Peyer's patch (tissue), 4 donors: ENCODE measurements at places on chromosomes 6 and 20. TPM values are rescaled to one million over a fixed set of nuclear protein-coding genes. Genes with fewer than 3 reads are reported as not detected.
A peak's percentile ranks its signal among the peaks of the same experiment; 100 is the strongest.

GRCh38 chr20:35697696-35698297 lies 1.4 kb downstream of the NFS1 start:
- peaks cover 17% of the 10 kb centered on the region for H3K4me1 ChIP-seq
- H3K36me3 ChIP-seq, result peaks cover 52% of the 10 kb centered on the region
- peak overlapping the region; percentile 80 for H3K4me3 ChIP-seq
- no peak overlapping the region for H3K27ac ChIP-seq

DNA sequence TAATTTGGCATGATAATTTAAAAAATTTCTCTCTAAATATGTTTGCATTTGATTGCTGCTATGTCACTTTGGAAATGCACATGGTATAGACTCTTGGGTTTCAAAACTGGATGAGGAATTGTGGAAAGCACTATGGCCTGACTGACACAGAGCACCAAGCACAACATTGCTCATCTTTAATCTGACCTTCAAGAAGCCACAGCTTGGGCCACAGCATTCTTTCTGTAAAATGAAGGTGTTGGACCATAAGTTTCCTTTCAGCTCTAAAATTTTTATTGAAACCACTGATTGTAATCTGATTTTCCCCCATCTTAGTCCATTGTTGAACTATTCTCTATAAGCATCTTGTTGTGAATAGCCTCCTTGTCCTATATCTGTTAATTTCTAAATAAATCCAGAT lies 41.0 kb downstream of the QKI start:
- no peak for DNase-seq
- H3K4me3 ChIP-seq, result no peak overlapping the region
- H3K4me1 ChIP-seq, result peaks cover 3% of the 10 kb centered on the region
- H3K27ac ChIP-seq, result no peak overlapping the region

GRCh38 chr20:2930538-2930937 lies 57.3 kb downstream of the PTPRA start:
- peaks cover 3% of the 10 kb centered on the region for H3K36me3 ChIP-seq
- no peak overlapping the region for H3K27ac ChIP-seq

DNA sequence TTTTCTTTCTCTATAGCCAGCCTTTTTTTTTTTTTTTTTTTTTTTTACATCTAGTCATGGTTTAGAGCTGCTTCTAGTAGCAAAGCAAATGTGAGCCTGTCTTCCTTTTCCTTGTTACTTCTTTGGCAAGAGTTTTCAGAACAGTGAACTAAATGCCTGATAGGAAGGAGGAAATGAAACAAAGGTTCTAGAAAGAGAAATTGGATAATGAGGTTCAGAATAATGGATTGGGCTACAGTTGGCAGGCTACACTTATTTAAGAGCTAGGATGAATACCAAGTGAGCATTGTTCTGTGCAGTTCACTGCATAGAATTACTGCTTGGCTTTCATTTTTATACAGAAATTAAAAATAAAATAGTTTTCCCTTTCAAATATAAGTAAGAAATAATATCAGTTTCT lies 78.6 kb downstream of the HIVEP1 start:
- H3K4me1 ChIP-seq, result no peaks in the 10 kb centered on the region
- no peaks in the 10 kb centered on the region for H3K27me3 ChIP-seq
- H3K4me3 ChIP-seq, result no peak overlapping the region
- DNase-seq, result no peak
- no peak overlapping the region for H3K27ac ChIP-seq
- no peaks in the 10 kb centered on the region for H3K36me3 ChIP-seq

GRCh38 chr6:116561377-116562018 lies 7.9 kb downstream of the CALHM4 start:
- no peaks in the 10 kb centered on the region for H3K4me1 ChIP-seq
- H3K27ac ChIP-seq, result no peak overlapping the region
- H3K27me3 ChIP-seq, result no peaks in the 10 kb centered on the region
- H3K36me3 ChIP-seq, result no peaks in the 10 kb centered on the region

DNA sequence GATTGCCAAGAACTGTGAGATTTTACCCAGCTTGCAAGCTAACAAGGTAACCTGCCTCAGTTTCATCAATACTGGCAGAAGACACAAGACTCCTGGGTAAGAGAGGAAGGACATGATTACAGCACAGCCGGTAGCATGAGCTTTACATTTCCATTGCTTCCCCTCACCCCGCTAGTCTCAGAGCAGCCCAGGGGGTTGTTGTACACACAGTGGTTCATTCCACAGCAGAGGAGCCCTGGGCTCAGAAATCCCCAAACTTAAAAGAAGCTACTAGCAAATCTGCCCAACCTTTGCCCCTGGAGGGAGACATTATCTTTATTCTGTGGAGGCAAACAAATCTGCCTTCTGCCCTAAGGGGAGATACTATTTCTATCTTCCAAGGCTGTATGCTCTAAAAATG lies 17.1 kb upstream of the MTHFD1L start:
- H3K27ac ChIP-seq, result no peak overlapping the region
- no peaks in the 10 kb centered on the region for H3K36me3 ChIP-seq
- no peak for DNase-seq
- no peak overlapping the region for H3K4me3 ChIP-seq

DNA sequence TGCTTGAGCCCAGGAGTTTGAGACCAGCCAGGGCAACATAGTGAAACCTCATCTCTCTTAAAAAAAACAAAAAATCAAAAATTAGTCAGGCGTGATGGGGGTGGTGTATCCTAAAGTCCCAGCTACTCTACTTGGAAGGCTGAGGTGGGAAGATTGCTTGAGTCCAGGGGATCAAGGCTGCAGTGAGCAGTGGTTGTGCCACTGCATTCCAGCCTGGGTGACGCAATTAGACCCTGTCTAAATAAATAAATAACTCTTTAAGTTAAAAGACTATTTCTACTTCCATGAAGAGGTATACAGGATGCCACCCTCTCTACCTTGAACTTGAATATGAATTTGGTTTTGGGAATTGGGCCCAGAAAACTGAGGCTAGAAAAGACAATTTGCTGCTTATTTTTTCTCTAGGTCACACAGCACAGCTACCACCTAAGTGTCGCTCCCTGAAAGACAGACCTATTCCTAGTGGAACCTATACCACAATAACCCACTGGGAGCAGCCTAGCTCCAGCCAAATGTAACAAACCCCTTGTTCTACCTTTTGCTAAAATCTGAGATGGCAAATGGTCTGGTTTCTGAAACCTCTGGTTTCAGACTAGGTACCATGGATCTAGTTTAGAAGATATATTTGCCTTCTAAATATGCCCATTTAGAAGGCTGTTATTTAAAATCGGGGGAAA lies 35.2 kb downstream of the HMGCLL1 start:
- no peaks in the 10 kb centered on the region for H3K36me3 ChIP-seq
- H3K27me3 ChIP-seq, result no peaks in the 10 kb centered on the region
- H3K4me3 ChIP-seq, result no peak overlapping the region
- no peak overlapping the region for H3K27ac ChIP-seq
- no peak for DNase-seq

- no peak overlapping the region for H3K4me3 ChIP-seq
- H3K27ac ChIP-seq, result no peak overlapping the region
- no peaks in the 10 kb centered on the region for H3K36me3 ChIP-seq
- H3K4me1 ChIP-seq, result no peaks in the 10 kb centered on the region
These were observed 30.2 kb upstream of the MRPS18A start for GRCh38 chr6:43717822-43718221.

DNA sequence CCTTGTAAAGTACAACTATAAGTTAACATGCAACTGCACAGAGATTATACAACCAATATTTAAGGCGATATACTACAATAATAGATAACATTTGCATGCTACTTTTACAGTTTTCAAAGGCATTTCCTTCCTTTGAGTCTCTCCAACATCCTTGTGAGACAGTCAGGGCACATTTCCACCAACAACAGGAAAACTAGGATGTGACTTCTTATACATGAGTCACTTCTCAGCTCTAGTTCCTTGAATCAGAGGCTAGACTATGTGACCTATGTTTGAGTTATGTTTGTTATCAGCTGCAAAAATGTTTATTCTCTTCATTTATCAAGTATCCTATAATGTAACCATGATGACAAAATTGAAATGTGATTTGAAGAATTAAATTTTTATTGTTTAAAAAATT lies 51.7 kb upstream of the TFAP2D start:
- no peaks in the 10 kb centered on the region for H3K4me1 ChIP-seq
- no peak for DNase-seq
- H3K36me3 ChIP-seq, result no peaks in the 10 kb centered on the region
- no peak overlapping the region for H3K27ac ChIP-seq

DNA sequence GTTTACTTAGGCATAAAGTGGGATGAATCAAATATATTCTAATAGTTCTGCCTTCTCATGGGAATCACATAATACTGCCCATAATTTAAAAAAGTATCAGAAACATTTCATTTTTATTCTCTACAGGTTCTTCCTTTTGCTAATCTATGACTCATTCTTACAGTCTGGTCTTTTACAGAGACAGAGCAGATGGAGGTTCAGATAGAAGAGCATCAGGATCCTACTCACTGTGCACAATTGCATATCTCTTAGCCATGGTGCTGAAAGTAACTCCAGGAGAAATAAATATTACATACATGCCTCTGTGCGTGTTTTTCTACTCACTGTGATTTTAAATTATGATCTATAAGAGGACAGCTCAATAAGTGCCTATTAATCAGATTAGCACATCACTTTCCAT lies 16.3 kb upstream of the OR2B6 start:
- H3K36me3 ChIP-seq, result no peaks in the 10 kb centered on the region
- no peaks in the 10 kb centered on the region for H3K4me1 ChIP-seq
- no peaks in the 10 kb centered on the region for H3K27me3 ChIP-seq
- DNase-seq, result no peak
- H3K27ac ChIP-seq, result no peak overlapping the region
- H3K4me3 ChIP-seq, result no peak overlapping the region

DNA sequence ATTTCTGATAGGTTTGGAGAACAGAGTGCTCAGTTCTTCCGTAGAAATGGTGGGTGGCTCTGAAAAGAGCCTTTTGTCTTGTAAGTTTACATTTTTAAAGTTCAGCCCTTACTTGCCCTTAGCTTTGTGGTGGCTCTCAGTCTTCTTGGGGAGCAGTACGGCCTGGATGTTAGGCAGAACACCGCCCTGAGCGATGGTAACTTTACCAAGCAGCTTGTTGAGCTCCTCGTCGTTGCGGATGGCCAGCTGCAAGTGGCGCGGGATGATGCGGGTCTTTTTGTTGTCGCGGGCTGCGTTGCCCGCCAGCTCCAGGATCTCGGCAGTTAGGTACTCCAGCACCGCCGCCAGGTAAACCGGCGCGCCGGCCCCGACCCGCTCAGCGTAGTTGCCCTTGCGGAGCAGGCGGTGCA lies 19.5 kb downstream of the OR2B2 start:
- no peaks in the 10 kb centered on the region for H3K4me1 ChIP-seq
- peak overlapping the region; percentile 83 for H3K27ac ChIP-seq
- no peaks in the 10 kb centered on the region for H3K36me3 ChIP-seq
- H3K4me3 ChIP-seq, result peak overlapping the region; percentile 48
- DNase-seq, result no peak

DNA sequence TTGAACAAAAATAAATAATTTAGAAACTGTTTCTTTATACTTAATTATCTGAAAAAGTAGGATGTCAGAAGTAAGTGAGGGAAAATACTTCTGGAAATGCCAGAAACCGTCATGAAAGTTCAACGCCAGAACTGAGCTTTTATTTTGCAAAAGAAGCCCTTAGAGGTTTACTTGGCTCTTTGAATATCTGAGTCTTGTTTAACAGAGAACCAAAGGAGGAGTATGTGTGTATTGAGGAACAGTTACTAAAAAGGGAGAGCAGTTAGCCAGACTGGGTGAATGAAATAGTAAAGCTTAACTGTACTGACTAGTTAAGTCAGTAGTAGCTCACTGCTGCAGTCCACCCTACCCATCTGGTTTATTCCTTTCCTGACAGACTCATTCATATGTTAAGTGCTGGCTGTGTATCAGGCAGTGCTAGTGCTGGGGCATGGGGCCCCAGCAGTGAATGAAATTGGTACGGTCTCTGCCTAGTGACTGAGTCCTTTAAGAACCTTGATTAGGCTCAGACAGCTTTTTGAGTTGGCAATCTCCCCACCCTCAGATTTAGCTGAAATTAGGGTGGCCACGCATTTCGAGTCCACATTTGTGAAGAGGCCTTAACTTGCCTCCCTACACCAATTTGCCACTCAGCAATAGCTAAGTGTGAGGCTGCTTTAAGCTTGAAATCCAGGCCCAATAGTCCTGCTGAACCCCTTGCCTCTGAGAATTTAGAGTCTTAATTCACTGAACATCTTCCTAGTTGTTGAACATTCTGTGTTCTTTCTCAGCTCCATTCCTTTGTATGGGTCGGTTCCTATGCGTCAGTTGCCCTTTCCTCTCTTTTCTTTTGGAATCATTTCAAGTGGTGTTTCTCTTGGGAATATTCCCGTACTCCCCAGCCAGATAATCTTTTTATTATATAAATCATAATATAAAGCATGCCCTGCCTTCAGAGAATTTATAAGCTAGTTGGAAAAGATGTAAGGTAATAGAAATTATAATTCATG lies 20.2 kb downstream of the MAP3K4 start:
- H3K4me1 ChIP-seq, result no peaks in the 10 kb centered on the region
- no peak for DNase-seq
- H3K4me3 ChIP-seq, result no peak overlapping the region

DNA sequence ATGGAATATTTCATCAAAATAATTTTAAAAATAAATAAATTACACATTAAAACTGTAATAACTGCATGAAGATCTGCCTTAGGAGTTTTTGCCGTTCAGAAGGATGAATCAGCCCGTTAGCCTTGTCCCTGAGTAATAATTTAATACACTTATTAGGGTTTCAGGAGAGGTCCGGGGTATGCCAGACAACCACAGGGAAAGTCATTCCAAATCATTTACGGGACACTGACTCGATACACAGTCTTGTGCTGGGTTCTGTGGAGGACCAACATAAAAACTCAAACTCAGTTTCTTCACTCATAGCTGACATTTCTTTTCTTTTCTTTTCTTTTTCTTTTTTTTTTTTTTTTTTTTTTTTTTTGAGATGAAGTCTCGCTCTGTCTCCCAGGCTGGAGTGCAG lies 735 bp upstream of the LY6G6F start:
- H3K36me3 ChIP-seq, result no peaks in the 10 kb centered on the region
- H3K27ac ChIP-seq, result no peak overlapping the region
- peaks cover 9% of the 10 kb centered on the region for H3K4me1 ChIP-seq
- H3K4me3 ChIP-seq, result no peak overlapping the region

BMP5 gene
- total RNA-seq, result 6.0 TPM

MCM8 gene
- total RNA-seq, result 5.8 TPM

CRYBG1 gene
- total RNA-seq, result 60.2 TPM

SOX18 gene
- not detected for total RNA-seq

PAK5 gene
- not detected for total RNA-seq
